ENCODE measurements at places on chromosomes 2 and 18. TPM values are rescaled to one million over a fixed set of nuclear protein-coding genes. Genes with fewer than 3 reads are reported as not detected.
A peak's percentile ranks its signal among the peaks of the same experiment; 100 is the strongest.

Gene GREB1L
- polyA plus RNA-seq, result 2.4 TPM

Gene OSR1
- polyA plus RNA-seq, result 10.6 TPM

Gene CPO
- polyA plus RNA-seq, result 1.7 TPM

DNA sequence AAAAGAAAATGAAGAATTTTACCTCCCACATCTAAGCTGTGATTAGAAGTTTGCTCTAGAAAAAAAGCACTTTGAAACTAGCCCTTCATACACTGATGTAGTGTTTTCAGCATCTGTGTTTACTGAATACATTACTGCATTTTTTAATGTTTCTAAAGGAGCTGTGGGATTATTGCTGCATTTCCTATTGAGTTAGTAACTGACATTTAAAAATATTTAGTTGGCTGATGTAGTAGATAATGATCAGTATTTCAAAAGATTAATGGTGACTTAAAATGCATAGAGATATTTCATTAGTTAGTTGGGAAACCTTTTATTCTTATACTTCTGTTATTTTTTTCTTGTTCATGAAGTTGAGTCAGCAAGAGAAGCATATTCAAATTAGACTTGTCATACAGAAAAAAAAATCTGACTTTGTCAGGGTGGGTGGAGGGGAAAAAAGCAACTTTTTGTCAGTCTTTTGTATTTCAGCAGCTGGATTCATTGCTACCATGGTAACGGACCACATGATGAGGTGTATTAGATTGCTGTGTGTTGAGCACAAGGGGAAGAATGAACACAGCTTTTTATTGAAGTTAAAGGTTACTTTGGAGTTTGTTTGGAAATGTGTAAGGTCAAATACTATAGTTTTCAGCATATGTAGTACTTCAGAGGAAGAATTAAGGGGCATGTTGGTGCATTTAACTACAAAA is at the start of gene DTNA:
DTNA (plus strand) TSS at position 549 of the 692 bp plus-strand sequence. CDS start 45,679 bp downstream, outside the sequence.
- no peak for DNase-seq

- DNase-seq, result no peak
These were observed 190.8 kb upstream of the PARD3B start for GRCh38 chr2:204354442-204354856.

DNA sequence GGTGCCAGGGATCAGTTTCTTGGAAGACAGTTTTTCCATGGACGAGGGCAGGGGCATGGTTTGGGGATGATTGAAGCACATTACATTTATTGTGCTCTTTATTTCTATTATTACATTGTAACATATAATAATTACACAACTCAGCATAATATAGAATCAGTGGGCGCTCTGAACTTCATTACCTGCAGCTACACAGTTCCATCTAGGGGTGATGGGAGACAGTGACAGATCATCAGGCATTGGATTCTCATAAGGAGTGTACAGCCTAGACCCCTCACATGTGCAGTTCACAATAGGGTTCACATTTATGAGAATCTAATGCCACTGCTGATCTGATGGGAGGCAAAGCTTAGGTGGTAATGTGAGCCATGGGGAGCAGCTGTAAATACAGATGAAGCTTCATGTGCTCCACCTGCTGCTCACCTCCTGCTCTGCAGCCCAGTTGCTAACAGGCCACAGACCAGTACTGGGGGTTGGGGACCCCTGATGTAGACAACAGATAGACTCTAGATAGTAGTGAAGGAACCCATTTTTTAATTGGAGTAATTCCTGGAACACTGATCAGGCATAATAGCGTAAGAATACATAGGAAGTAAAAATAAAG is 41.5 kb upstream of the MC4R start:
- DNase-seq, result no peak

DNA sequence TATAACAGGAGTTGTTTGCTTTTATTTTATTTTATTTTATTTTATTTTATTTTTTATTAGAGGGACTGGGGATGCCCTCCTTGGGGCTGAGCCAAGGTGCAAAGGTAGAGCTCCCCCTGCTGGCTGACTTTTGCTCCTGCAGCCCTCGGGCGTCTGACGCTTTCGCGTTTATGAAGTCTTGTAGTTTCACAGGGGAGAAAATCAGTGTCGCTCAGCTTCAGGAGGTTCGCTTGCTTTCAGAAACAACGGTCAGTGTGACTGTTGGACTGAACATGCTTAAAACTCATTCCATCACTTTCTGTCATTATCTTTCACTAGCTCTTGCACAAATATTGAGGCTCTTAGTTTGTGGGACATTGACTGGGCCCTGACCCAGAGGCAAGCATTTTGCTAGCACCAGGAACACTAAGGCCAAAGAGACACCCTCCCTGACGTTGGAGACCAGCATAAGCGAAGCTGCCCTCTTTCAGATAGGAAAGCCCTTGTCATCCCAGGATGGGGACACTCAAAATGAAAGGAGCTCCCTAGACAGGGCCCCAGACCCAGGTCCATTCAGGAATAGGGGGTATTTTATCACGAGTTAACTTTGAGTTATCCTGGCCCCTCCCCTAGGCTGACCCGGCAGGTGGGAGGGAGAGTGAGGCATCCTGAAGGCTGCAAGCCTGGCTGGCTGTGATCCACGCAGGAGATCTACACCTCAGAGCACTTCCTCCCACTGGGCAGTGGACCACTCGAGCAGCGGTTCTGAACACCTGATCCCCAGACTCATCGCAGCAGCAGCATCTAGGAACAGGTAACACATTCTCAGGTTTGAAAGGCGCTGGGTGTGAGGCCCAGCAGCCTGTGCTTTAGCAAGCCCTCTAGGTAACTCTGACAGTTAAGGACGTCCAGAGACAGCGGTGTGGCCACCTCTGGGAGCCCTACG is 34.4 kb downstream of the LGALSL start:
- peak; percentile 52 for DNase-seq

- DNase-seq, result no peak
These were observed 152.1 kb upstream of the KYNU start for GRCh38 chr2:142725386-142725785.

DNA sequence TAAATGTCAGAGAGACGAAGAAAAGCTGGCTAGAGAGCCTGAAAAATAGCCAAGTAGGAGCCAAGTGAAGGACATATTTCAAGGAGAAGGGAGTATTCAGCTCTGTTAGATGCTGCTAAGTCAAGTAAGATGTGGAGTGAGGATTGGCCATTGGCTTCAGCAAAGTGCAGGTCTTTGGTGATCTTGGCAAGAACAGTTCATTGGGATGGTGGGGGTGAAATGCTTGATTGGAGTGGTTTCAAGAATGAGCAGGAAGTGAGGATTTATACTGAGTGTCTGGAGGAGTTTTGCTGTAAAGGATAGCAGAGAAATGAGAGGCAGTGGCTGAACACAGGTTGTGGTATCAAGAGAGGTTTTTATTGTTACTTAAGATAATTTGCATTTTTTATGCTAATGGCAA is 139.7 kb downstream of the PRPF40A start:
- DNase-seq, result peak; percentile 22

DNA sequence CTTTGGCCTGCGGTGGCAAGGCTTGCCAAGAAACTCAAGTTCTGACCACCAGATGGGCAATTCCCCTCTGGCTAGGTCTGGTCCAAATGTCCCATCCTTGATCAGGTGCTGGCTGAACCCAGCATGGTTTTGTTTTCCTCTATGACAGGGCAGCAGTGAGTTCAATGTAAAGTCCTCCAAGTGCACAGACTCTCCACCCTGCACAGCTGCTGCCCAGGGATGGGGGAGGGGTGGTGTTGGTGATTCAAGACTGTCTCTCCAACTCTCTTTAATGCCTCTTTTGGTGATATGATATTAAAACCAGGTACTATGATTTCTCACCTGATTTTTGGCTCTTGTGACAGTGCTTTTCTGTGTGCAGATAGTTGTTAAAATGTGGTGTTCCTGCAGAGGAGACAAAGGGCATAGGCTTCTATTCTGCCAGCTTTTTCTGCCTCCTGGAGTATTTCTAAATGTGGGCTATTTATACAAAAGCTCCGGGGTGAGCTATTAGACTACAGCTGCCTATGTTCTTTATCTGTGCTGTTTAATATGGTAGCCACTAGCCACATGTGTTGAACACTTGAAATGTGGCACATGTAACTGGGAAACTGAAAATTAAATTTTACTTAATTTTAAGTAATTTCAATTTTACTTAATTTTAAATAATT is 64.0 kb upstream of the STK39 start:
- no peak for DNase-seq

DNA sequence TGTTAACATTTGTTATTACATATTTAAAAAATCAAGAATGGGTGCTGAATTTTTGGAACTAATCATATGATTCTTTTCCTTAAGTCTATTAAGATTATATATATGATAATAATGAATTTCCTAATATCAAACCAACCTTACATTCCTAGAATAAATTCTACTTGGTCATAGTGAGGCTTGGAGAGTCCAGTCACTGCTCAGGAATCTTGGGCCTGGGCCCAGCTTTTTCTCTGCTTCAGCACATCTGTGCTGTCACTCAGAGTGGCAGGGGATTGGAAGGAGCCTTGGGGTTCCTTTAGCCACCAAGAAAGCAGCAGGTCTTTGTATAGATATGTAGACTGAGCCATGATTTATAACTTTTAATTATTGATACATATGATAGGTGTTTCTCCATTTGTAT is 19.9 kb upstream of the ZAP70 start:
- DNase-seq, result no peak

- DNase-seq, result peak; percentile 24
These were observed 237.8 kb upstream of the THSD7B start for GRCh38 chr2:136527560-136527959.

DNA sequence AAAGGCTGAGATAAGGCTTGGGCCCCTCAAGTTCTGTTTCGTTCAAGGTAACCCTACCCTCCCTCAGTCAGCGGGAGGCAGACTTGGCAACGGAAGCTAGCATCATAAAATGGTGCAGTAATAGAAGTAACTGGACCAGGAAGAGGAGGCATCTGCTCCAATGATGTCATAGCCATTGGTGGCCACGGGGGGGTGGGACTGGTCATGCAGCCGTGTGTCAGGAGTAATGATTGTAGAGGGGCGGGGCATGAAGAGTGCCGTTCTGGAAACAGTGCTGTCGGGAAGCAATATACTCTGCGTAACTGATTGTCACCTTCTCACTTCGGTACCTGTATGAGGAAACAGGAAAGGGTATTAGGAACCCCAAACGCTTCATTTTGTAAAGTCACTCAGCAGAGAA is 6.9 kb upstream of the POLR2D start:
- no peak for DNase-seq

- DNase-seq, result no peak
These were observed 49.8 kb upstream of the PLA2R1 start for GRCh38 chr2:160111951-160112798.

DNA sequence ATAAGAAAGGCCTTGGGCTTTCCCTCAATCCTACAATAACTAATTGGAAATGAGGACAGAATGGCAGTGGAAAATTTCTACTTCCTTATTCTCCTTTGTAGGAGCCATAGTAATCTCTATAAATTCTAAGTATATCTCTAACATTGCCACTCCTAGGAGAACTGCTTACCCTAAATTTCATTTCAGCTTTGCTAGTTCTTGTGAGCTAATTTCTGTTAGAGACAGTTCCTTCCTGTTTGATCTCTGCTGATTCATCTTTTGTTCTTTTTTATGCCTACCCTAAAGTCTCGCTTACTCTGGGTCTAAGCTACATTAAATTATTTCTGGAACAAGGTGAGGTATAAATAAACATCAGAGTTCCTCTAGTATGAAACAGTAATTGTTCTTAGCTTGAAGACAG is 25.7 kb downstream of the ABHD3 start:
- no peak for DNase-seq

DNA sequence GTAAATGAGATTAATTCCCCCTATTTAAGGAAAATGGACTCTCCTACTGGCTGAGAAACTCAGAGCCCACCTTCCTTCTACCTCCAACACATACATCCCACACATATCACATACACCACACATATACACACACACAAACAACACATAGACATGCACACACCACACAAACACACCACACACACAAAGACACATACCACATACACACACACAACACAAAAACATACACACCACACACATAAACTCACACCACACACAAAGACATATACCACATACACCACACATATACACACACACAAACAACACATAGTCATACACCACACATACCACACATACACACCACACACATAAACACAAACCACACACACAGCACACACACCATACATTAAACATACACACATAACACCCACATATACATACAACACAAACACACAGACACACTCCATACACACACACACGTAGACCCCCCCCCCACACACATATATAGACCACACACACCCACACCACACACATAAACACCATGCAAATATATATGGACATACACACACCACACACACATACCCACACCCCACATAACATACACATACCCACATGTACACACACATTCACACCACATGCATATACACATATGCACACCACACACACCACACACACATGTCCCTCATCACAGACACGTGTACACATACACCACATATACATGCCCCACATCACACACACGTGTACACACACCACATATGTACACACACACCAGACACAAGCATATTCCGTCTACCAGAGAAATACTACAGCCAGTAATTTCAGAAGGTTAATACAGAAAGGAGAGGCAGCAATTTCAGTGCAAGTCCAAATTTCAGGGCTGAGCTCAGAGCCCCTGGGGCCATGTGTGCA is 204.3 kb downstream of the SNTG2 start:
- DNase-seq, result no peak

- DNase-seq, result no peak
These were observed 48.0 kb upstream of the CYP1B1 start for GRCh38 chr2:38123911-38124310.

DNA sequence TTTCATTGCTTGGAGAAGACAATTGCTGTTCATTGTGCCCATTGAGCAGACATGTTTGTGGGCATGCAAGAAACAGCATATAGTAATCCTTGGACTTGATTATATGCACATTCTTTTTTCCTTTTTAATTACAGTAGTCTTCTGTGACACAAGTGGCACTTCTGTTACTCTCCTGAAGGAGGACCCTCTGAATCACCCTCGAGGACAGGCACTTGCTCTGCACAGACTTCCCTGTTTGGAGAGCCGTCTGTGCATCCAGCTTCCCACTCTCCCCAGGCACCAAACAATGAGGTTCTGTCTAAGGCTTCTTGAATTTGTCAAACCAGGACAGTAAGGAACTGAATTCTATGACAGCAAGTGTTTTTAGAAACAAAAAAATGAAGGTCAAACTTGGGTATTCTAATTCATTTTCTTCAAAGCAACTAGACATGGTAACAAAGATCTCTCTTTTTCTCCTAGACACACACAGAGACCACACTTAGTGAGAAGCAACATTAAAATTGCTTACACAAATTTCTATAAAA is 844.6 kb upstream of the ID2 start:
- no peak for DNase-seq

Data from renal cortex interstitium (tissue), 15 donors.